ENCODE measurements at places on chromosomes 16 and 17.
A peak's percentile ranks its signal among the peaks of the same experiment; 100 is the strongest.

DNA sequence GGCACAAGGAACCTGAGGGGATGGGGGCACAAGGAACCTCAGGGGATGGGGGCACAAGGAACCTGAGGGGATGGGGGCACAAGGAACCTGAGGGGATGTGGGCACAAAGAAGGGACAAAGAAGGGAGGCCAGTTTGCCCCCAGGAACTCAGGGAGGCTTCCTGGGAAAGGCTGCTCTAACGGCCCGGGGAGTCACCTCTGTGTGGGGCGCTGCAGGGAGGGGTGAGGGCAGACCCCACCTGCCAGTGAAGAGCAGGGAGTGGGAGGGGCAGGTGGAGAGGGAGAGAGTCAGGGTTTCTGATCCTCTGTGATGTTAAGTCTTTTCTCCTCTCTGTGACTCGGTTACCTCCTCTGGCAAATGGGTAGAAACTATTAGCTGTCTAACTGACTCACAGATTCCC lies 57.7 kb downstream of the TIMM22 start:
- no peak for DNase-seq

GRCh38 chr17:76547183-76547641 lies 7.4 kb downstream of the PRCD start:
- peak; percentile 83 for DNase-seq

- peak; percentile 36 for DNase-seq
Observed at GRCh38 chr16:12271006-12271405, 294.5 kb downstream of the SNX29 start.

DNA sequence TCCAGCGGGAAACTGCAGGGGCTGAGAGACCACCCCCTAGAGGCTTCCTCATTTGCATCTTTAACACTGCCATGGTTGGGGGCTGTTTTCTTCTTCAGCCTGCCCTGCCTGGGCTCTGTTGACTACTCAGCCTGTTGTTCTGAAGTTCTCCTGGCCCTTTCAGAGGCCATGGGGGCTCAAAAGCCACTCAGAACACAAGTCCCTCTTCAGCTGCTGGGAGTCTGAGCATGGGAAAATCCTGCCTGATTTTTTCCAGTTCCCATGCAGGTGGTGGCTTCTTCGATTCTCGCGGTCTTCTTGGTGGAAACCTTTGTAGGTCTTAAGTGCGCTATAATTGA lies 36.3 kb downstream of the PLCG2 start:
- no peak for DNase-seq

GRCh38 chr17:18896146-18896545 lies 38.2 kb downstream of the PRPSAP2 start:
- DNase-seq, result no peak

DNA sequence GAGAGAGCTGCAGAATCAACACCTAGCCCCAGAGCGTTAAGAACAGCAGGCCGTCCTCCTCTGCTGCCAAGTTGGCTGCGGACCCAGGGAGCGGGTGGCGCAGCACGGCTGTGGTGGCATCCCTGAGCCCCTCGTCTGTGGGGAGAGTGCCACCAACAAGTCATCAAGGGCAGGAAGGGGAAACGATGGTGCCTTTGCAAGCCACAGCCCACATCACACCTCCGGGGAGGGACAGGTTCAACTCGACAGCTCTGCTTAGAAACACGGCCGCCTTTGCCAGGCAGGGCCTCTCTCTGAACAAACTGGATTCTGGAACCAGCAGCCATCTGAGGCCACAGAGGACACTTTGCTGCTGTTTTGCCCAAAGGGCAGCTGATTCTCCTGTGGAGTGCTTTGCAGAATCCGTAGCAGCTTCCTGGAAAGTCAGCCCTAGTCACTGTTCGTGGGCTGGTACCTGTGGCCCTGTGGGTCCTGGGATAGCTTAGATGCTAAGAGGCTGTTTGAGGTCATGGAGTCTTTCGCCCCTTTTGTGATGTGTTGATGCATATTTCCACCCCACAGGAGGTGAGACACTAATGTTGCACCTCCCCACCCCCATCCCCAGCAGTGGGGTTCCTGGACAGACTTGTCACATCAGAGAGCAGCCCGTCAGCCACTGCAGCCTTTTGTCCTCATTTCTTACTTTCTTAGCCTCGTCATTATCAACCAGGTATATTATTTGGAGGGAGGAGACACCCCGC lies 270.6 kb downstream of the CPPED1 start:
- no peak for DNase-seq

DNA sequence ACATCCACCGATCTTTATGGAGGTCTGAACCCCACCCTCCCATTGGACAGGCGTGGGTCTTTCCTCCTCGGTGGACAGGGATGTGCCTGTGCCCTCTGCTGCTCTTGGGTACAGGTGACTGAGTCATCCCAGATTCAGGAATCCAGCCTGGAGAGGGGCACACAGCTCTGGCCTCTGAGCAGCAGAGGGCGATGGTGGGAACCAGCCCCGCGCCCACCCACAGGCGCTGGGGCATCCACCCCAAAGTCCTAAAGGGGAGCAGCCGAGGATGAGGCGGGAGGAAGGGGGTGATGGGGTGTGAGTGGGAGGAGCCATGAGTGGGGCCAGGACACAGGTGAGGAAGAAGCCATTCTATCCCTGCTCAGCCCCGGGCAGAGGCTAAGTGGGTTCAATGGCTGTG lies 35.0 kb downstream of the ENGASE start:
- DNase-seq, result no peak

DNA sequence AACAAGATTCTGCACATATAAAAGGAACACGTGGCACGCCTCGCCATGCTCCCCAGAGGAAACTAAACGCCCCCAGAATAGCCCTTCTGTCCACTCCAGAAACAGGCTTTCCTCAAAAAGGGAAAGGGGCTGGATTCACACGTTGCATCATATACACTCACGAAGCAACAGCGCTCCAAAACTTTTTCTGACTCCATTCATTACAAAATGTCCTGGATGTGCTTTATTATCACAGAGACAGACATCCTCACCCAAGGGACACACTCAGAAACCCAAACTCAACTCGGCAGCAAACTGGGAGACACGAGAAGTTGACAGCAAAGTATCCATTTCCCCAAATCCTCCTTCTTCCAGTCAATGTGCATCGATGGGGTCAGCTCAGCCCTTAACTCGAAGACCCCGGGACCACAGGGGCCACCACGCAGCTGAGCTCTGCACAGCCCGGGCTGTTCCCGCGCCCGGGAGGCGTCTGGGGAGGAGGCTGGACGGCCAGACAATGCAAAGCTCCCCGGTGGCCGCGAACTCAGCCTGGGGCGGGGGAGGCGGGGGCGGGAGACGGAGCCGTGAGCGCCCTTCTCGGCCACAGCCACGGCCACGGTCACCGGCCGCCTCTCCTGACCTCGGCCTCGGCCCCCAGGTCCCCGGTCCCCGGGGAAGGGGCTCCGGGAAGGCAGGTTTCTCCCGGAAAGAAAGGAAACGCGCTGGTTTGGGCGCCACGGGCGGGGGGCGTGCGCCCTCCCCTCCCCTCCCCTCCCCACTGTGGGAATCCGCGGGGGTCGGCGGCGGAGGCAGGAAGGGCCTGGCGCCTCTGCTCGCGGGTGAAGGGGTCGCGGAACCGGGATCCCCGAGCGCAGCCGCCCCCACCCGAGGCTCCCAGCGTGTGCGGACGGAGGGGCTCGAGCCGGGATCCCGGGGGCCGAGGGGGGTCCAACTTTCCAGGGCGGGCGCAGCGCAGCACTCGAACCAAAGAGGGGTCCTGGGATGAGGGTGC lies 1.2 kb downstream of the NXN start:
- DNase-seq, result peak; percentile 34

DNA sequence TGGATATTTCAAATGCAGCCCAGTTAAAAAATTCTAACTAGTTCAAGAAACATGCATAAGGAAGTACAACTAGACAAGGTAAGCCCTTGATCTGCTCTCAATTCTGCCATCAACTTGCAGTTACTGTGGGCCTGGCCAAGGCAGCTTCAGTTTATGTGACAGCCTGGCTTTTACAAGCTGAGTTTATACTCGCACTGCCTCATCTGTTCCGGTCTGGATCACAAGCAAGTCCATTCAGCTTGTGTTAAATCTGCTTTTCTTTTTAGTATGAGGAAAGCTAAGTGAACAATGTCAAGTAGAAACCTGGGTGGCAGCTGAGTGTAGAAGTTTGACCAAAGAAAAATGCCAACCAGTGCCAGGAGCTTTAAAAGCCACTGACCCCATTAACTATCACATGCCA lies 76.6 kb upstream of the CORO6 start:
- DNase-seq, result no peak

DNA sequence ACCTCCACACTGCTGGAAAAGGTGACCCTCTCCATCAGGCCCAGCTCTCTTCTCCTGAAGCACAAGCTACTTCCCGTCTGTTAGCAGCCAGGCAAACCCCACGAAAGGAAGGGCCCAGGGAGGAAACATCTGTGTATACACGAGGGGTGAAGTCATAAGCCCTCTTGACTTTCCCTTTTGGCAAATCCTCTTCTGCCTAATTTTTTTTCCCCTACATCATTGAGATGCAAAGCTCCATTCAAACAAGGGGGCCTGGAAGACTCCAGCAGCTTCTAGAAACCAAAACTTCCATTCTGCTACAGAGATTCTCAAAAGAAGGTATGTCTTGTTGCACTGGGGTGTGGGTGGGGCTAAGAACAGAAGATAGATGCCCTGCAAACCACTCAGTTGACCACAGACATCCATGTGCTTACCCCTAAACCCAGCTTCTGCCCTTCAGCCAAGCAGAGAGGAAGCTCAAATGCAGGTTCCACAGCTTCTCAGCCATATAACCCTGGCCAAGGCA lies 145.6 kb upstream of the RCVRN start:
- DNase-seq, result peak; percentile 14

DNA sequence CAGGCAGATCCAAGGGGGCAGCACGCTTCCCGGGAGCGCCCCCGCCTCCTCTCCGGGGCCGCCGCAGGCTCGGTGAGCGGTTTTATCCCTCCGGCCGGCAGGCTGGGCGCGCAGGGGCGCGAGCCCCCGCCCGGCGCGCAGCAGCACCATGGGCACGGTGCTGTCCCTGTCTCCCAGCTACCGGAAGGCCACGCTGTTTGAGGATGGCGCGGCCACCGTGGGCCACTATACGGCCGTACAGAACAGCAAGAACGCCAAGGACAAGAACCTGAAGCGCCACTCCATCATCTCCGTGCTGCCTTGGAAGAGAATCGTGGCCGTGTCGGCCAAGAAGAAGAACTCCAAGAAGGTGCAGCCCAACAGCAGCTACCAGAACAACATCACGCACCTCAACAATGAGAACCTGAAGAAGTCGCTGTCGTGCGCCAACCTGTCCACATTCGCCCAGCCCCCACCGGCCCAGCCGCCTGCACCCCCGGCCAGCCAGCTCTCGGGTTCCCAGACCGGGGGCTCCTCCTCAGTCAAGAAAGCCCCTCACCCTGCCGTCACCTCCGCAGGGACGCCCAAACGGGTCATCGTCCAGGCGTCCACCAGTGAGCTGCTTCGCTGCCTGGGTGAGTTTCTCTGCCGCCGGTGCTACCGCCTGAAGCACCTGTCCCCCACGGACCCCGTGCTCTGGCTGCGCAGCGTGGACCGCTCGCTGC lies 832 bp downstream of the CDK5R1 start:
- DNase-seq, result peak; percentile 12

DNA sequence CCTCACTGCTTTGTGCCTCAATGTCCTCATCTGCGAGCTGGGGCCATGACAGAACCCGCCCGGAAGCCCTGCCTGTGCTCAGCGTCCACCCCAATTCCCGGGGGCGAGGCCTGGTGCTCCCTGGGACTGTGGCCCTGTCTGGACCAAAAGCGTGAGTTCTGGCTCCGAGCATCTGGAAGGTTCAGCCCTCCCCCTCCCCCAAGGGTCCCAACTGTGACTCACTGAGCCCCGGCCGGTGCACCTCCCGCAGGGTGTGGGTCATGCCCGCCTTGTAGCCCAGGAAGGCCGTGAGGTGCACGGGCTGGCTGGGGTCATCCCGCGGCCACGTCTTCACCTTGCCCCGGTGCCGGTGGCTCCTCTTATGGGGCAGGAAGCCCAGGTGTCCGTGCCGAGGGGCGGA lies 755 bp downstream of the RPL3L start:
- DNase-seq, result no peak

DNA sequence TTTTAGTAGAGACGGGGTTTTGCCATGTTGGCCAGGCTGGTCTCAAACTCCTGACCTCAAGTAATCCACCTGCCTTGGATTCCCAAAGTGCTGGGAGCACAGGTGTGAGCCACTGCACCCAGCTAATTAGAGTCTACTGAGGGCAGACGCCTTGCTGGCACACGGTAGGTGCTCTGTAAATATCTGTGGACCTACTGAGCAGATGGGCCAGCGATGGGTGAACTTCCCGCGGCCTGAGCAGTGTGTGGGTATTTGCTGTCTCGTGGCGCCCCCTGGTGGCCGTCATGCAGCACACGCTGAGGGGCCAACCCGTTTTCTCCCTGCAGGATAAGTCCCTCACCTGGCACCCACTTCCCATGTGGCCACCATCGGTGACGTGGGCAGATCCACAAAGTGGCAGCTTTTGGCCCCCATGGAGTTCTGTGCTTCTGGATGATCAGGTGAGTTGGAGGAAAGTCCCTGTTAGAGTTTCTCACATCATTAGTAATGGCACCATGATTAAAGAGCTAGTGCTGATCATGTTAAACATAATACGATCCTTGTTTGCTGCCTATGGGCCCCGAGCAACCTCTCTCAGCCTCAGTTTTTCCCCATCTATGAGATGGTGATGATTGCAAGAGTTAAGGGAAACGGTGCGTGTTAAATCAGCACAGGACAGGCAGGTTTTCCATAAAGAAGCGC lies 40.7 kb downstream of the ZDHHC7 start:
- DNase-seq, result peak; percentile 84

DNA sequence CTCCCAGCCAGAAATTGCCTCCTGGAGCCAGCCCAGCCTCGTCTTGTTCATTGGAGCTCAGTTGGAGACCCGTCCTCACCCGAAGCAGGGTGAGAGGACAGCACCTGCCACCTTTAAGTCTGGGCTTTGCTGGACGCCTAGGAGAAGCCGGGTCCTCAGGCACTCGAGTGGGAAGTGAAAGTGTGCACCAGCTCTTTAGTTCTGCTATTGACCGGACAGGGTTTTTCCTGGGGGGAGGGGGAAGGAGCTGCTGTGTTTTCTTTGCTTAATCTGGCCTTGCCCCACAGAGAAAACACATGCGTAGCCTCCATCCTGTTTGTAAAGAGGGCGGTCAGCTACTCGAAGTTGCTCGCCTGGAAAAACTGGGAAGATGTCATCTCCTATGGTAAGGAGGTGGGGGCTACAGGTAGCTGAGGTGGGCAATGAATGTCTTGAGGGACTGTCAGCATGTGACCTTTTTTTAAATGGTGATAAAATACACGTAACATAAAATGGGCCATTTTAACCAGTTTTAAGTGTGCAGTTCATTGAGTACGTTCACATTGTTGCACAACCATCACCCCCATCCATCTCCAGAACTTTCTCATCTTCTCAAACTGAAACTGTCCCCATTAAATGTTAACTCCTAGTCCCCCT lies 34.4 kb downstream of the CMIP start:
- DNase-seq, result no peak

GRCh38 chr17:11935734-11936406 lies 61.4 kb downstream of the ZNF18 start:
- DNase-seq, result peak; percentile 65

DNA sequence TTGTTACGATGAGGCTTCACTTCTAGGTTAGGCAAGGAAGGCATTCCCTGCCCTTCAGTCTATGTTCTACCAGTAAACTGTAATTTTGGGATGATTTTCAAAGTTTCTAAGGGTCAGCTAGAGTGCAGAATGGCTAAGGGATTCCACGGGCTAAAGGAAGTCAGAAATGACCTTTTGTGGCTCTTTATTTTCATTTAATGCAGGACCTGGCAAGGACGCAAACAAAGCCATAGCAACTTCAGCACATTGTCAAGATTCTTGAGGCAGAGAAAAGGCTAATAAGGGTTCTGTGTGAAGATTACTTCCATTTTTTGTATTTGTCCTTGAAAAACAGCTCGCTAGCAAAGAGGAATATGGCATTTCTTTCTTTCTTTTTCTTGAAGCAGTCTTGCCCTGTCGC lies 76.6 kb downstream of the STX8 start:
- no peak for DNase-seq
